ENCODE measurements at places on chromosomes 6 and 20. TPM values are rescaled to one million over a fixed set of nuclear protein-coding genes. Genes with fewer than 3 reads are reported as not detected.

Gene NHLRC1
- 2.8 TPM for total RNA-seq

Gene DDX43
- total RNA-seq: 0.27 TPM

Gene FLRT3
- total RNA-seq: 32.1 TPM

Gene HLA-DQA1
- total RNA-seq: 0.38 TPM

Gene HLA-G
- not detected for total RNA-seq

Gene BPIFB4
- total RNA-seq: 0.22 TPM

Gene SEMG1
- total RNA-seq: not detected

Gene BANF2
- total RNA-seq: not detected

Gene EYS
- total RNA-seq: 230 TPM

Gene ADGRF5
- total RNA-seq: 28.0 TPM

Gene CGA
- not detected for total RNA-seq

Gene ELOVL4
- 35.3 TPM for total RNA-seq

Gene C2
- total RNA-seq: 6.2 TPM

Gene IRF4
- total RNA-seq: 7.6 TPM

Gene EDN1
- 5.4 TPM for total RNA-seq
